Bladder microvascular endothelial cell (primary cell): ENCODE measurements at places on chromosomes 11 and 22. TPM values are rescaled to one million over a fixed set of nuclear protein-coding genes. Genes with fewer than 3 reads are reported as not detected.

TLCD5 gene
- 3.4 and 10.9 TPM in 2 replicates for total RNA-seq

APOL6 gene
- 6.5 and 11.3 TPM in 2 replicates for total RNA-seq

CABP4 gene
- total RNA-seq, result 2.9 and 3.1 TPM in 2 replicates

FOLR1 gene
- not detected in 2 replicates for total RNA-seq

TTC28 gene
- total RNA-seq, result 9.7 and 22.2 TPM in 2 replicates

ATG16L2 gene
- 7.0 and 12.7 TPM in 2 replicates for total RNA-seq

BCO2 gene
- total RNA-seq, result 0.65 and 1.9 TPM in 2 replicates

KRTAP5-8 gene
- total RNA-seq, result not detected in 2 replicates

NOX4 gene
- total RNA-seq, result 21.5 and 32.3 TPM in 2 replicates

SWAP70 gene
- 141 and 146 TPM in 2 replicates for total RNA-seq

CARD10 gene
- 29.6 and 37.2 TPM in 2 replicates for total RNA-seq

RASSF10 gene
- under 0.01 and 0.38 TPM in 2 replicates for total RNA-seq
